Stimulated activated CD4-positive, alpha-beta T cell treated with anti-CD3 and anti-CD28 coated beads, Interleukin-15, amount 100 ng/mL, for 48 hours (primary cell): ENCODE measurements at places on chromosomes 16 and 17.

GRCh38 chr16:21088646-21089538, 61.8 kb downstream of the DNAH3 start:
- DNase-seq: no peak

- no peak for DNase-seq
These were observed 83.9 kb downstream of the SHISA6 start for GRCh38 chr17:11324846-11325420.

GRCh38 chr16:87077750-87078127, 239.5 kb downstream of the C16orf95 start:
- no peak for DNase-seq

- no peak for DNase-seq
These were observed 3.5 kb downstream of the SOCS1 start for GRCh38 chr16:11252482-11252931.

DNA sequence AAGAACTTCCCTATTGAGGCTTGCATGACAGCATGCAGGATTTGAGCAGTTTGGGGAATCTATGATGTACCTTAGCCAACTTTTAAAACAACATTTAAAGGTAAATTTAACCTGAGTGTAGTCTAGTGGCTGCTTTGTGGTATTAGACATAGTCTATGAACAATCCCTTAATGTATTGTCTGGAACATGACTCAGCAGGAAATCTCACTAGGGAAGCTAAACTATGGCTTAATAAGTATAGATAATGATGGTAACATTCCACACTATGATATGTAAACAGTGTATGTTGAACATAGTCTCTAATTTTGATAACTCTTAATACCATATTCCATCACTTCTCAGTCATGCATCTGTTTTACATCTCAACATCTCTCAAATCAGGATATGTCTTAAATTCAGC, 52.1 kb upstream of the SLC12A3 start:
- no peak for DNase-seq

DNA sequence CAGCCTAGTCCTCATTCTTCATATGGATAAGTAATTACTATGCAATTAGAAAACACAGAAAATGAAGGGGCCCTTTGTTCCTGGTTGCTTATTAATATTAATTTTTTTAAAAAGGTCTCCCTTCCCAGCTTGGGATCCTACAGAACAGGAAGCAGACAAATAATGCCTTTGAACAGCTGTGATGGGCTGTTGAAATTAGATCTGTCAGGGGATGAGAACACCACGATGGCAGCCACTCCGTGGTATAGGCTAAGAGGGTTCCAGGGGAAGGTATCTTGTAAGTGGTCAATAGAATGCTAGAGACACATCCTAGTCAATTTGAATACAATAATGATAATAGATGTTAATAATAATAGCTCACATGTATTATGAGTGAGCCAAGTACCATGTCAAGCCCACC, 83.1 kb downstream of the CCDC182 start:
- DNase-seq: no peak

GRCh38 chr16:23500212-23500861, 10.0 kb downstream of the GGA2 start:
- no peak for DNase-seq

DNA sequence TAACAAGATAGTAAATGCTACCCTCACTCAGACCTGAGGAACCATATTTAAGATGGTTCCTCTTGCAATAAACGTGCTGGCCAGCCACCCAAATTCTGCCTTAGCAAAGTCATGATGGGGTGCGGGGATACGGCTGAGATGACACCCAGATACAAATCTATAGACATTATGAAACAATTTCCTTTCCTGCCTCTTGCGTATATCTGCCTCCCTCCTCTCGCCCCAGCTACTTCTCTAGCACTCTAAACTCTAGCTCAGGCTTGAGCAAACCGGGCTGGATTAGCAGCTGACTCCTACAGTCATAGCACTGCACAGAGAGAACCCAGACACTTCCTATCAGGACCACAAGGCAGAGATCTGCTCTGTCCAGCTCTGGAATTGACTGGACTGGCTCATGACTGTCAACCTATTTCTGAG, 22.3 kb downstream of the CD300LF start:
- no peak for DNase-seq

DNA sequence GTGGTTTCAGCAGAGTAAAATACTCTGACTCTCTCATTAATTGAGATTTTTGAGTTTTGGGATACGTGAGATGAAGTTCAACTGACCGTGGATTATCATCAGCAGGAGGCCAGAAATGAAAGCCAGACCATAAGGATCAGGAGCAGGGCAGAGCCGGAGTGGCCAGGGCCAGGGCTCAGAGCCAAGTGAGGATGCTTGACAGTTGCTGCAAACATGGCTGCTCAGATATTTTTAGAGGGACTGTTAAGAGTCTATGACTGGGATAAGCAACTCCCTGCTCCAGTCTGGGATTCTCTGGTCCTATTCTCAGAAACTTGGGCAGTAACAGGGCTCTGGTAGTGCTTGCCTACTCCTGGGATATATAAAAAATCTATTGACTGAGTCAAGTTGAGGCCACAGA, 17.6 kb upstream of the CDH13 start:
- DNase-seq: no peak

- no peak for DNase-seq
These were observed 3.8 kb upstream of the ICAM2 start for GRCh38 chr17:64024215-64024654.

- DNase-seq: peak; percentile 80
These were observed at the start of the genes GPS1 and RFNG for GRCh38 chr17:82051776-82052637. TSS of gene GPS1 (plus strand) at chr17:82051898. CDS start at chr17:82051932, 34 bp downstream. TSS of gene RFNG (minus strand) at chr17:82051811. CDS start at chr17:82051766, 45 bp downstream.

GRCh38 chr16:13437413-13437795, 482.6 kb upstream of the ERCC4 start:
- DNase-seq: no peak

GRCh38 chr17:82397449-82398335, 20.5 kb upstream of the HEXD start:
- DNase-seq: no peak

GRCh38 chr17:75668489-75668888, 1.4 kb downstream of the SAP30BP start:
- DNase-seq: no peak

DNA sequence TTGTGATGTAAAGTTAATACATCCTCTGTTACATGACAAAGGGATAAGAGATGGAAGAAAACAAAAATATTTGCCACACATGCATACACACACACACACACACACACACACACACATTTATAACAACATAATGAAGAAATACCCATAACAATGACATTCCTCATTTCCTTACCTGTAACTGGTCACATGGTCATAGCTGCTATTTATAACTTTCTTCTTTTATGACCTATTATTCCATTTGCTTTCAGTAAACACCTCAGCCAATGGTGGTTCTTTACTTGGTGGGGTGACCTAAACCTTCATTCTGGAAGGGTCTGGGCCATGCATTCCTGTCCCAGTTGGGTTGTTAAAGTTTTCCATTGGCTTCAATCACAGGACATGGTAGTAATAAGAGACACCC, 5.3 kb downstream of the MT2A start:
- no peak for DNase-seq

DNA sequence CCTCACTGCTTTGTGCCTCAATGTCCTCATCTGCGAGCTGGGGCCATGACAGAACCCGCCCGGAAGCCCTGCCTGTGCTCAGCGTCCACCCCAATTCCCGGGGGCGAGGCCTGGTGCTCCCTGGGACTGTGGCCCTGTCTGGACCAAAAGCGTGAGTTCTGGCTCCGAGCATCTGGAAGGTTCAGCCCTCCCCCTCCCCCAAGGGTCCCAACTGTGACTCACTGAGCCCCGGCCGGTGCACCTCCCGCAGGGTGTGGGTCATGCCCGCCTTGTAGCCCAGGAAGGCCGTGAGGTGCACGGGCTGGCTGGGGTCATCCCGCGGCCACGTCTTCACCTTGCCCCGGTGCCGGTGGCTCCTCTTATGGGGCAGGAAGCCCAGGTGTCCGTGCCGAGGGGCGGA, 755 bp downstream of the RPL3L start:
- no peak for DNase-seq

DNA sequence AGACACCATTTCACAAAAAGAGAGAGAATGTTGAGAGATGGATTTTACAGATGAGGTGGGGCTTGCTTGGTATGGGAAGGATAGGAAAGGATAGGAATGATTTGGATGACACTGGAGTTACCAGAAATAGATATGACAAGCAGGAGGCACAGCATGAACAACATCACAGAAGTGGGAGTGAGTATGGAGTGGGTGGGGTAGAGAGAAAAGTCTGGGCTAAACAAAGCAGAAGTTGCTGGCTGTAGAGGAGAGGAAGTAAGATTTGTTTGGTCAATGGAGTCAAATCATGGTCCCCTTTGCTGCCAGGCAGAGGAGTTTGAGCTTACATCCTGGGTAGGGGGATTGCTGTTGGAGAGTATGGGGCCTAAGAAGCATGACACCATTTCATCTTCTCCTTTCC, 101.7 kb downstream of the VAT1L start:
- DNase-seq: no peak

DNA sequence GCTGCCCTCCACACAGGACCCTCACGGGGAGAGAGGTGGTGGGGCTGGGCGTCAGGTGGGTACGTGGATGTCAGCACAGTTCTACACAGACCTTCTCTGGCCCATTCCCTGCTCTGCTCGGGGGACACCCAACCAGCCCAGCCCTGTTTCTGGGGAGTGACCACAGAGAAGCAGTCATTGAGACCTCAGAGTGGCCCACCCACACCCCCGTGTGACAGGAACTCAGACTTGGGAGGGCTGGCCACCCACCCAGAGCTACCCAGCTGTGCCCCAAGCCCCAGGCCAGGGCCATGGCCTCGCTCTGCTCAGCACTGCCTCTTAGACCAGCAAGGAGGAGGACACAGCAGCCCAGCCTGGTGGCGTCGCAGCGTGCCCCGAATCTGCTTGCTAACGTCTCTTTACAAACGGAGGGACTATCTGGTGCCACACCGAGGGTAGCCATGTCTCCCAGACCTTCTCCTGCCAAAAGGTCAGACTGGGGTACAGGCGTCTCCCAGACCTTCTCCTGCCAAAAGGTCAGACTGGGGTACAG, 77.7 kb downstream of the KLHDC4 start:
- no peak for DNase-seq

DNA sequence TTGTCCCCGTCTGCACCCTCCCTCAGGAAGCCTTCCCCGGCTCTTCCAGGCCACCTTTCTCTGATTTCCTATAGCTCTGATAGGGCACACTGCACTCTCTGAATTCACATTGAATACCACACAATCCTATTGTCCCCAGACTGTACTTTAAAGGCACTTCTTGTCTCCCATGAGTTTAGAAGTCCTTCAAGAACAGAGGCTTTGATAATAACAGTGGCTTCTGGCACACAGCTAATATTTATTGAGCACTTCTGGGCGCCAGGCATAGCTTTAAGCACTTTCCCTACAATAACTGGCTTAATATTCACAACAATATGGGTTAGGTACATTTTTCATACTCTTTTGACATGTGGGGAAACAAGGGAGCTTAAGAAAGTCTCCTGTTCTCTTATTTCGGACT, 169.7 kb upstream of the IRX6 start:
- no peak for DNase-seq

GRCh38 chr17:82939621-82940135, 99.9 kb upstream of the ZNF750 start:
- DNase-seq: no peak

DNA sequence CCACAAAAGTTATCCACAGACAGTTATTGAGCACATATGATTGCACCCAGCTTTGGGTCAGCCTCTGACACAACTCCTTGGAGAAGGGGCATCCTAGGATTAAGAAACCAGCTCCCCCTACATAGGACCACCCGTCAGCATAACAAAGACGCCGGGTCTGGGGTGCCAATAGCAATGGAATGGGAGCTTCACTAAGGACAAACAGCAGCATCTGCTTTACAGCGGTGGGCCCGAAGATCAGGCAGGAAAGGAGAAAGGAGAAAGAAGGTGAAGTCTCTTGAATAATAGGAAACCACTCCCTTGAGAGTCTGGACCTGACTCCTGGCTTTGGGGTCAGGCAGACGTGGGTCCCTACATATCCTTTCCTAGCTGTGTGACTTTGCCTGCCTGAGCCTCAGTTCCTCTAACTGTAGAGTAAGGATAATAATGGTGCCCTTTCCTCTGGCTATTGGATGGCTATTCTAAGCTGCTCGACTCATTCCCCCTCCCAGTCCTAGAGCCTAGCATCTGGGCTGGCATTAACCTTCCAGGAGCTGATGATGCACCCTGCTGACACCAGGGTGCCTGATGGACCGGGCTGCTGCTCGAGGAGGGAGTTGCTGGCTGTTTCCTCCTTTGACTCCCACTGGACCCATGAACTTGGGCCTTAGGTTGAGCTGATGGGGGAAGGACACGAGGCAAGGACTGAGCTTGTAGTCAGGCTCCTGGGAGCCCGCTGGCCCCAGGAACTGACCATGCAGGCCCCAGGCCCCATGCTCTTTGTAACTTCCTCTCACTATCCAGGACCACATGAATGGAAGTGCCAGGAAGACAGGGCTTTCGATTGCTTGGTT, 94.2 kb downstream of the C16orf78 start:
- no peak for DNase-seq

GRCh38 chr17:1002412-1002753, 5.5 kb downstream of the TIMM22 start:
- DNase-seq: no peak

DNA sequence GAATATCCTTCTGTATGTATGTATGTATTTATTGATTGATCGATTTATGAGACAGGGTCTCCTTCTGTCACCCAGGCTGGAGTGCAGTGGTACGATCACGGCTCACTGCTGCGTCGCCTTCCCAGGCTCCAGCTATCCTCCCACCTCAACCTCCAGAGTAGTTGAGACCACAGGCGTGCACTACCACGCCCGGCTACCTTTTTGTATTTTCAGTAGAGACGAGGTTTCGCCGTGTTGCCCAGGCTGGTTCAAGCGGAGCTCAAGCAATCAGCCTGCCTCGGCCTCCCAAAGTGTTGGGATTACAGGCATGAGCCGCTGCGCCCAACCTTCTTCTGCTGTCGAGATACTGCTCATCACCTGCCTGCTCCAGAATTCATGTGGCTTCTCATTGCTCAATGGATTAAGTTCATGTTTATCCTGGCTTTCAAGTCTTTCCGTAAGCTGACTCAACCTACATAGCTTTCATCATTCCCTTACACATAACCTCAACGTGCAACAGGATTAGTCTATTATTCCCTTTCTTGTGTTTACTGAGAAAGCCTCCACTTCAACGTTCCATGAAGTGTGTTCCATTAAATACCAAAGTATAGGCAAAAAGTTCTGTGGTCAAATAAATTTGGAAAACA, 13.6 kb downstream of the TAC4 start:
- DNase-seq: no peak

- DNase-seq: no peak
These were observed 125.3 kb upstream of the NACA2 start for GRCh38 chr17:61716225-61716829.
